Activated naive CD8-positive, alpha-beta T cell treated with anti-CD3 and anti-CD28 coated beads, Interleukin-2, amount 10 ng/mL, durations not matched to agents 7 days and 5 days (primary cell): ENCODE measurements at places on chromosomes 4 and X. TPM values are rescaled to one million over a fixed set of nuclear protein-coding genes. Genes with fewer than 3 reads are reported as not detected.
A peak's percentile ranks its signal among the peaks of the same experiment; 100 is the strongest.

DNA sequence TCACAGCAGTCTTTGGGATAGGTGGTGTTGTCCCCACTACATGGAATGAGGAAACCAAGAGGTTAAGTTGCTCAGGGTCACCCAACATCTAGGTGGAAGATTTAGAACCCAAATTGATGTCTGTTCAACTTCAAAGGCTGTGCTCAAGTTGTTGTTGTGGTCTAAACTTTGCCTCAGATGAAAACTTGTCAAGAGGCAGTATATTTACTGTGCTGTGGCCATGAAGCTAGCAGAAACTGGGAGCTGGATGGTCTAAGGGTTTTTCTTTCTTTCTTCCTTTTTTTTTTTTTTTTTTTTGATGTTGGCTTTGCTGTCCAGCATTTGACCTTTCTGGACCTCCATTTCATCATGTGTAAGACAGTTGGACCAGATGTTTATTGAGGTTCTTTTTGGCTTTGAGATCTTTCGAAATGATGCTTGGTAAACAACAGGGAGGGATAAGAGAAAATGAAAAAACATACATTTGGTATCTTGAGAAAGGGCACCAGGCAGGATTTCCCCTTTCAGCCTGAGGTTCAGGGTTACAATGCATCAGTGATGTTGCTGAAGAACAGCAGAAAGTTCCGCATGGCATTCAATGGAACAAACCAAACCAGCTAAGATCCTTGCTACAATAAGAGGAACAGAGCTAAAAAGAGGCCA, 166.2 kb upstream of the RPS6KA3 start:
- H3K27ac ChIP-seq, result peak overlapping the region; percentile 83
- H3K4me1 ChIP-seq, result peaks cover 28% of the 10 kb centered on the region

DNA sequence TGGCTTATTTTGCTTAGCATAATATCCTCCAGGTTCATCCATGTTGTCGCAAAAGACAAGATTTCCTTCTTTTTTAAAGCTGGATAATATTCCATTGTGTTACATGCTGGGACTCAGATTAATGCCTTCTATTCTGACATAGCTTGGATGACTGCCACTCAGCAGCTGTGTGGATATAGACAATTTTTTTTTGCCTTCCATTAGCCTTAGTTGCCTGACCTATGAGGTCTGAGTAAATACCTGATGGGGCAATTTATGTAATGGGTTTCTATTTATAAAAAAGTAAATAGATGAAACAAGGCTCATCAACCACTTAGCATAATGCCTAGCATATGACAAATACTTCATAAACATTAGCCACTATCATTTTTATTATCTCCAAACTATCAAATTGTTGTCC, 515.4 kb downstream of the ZNF674 start:
- no peak overlapping the region for H3K4me3 ChIP-seq
- H3K27ac ChIP-seq, result no peak overlapping the region

DNA sequence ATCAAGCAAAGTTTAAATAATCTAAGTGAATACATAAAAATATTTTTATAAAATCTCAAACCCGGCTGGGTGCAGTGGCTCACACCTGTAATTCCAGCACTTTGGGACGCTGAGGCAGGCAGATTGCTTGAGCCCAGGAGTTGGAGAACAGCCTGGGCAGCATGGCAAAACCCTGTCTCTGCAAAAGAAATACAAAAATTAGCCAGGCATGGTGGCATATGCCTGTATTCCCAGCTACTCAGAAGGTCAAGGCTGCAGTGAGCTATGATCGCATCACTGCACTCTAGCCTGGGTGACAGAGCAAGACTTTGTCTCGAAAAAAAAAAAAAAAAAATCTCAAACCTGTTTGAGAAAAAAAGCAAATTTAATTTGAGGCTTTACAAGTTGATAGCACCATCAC, 96.9 kb upstream of the GPR34 start:
- no peaks in the 10 kb centered on the region for H3K36me3 ChIP-seq
- H3K4me3 ChIP-seq, result no peak overlapping the region
- H3K27ac ChIP-seq, result no peak overlapping the region
- no peaks in the 10 kb centered on the region for H3K27me3 ChIP-seq
- H3K4me1 ChIP-seq, result peaks cover 3% of the 10 kb centered on the region

DNA sequence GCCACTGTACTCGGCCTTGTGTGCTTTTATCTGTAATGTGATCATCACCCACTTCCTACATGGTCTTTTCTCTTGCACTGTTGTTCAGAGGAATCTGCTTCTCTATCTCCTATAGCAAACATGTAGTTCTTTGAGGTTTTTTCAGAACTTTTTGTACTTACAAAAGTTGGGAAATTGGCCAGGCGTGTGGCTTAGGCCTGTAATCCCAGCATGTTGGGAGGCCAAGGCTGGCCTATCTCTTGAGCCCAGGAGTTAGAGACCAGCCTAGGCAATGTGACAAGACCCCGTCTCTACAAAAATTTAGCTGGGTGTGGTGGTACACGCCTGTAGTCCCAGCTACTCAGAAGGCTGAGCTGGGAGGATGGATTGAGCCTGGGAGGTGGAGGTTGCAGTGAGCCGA, 30.4 kb downstream of the TAF1 start:
- H3K36me3 ChIP-seq, result peaks cover 22% of the 10 kb centered on the region
- no peaks in the 10 kb centered on the region for H3K27me3 ChIP-seq
- DNase-seq, result no peak

Gene CCDC158
- not detected for total RNA-seq

GRCh38 chr4:189769131-189769530, 171.5 kb upstream of the FRG1 start:
- no peak overlapping the region for H3K27ac ChIP-seq
- H3K36me3 ChIP-seq, result no peaks in the 10 kb centered on the region
- H3K27me3 ChIP-seq, result no peaks in the 10 kb centered on the region

Gene PROM1
- total RNA-seq, result not detected

Gene CXCL13
- not detected for total RNA-seq

GRCh38 chr4:8916351-8916885, 44.8 kb upstream of the HMX1 start:
- H3K4me1 ChIP-seq, result no peaks in the 10 kb centered on the region
- H3K36me3 ChIP-seq, result no peaks in the 10 kb centered on the region
- DNase-seq, result no peak
- H3K27ac ChIP-seq, result no peak overlapping the region
- H3K4me3 ChIP-seq, result no peak overlapping the region

- peaks cover 5% of the 10 kb centered on the region for H3K27me3 ChIP-seq
- no peak for DNase-seq
- H3K4me1 ChIP-seq, result no peaks in the 10 kb centered on the region
- no peak overlapping the region for H3K27ac ChIP-seq
- H3K4me3 ChIP-seq, result no peak overlapping the region
Measured at GRCh38 chrX:2907295-2907694, 21.8 kb downstream of the ARSD start.

DNA sequence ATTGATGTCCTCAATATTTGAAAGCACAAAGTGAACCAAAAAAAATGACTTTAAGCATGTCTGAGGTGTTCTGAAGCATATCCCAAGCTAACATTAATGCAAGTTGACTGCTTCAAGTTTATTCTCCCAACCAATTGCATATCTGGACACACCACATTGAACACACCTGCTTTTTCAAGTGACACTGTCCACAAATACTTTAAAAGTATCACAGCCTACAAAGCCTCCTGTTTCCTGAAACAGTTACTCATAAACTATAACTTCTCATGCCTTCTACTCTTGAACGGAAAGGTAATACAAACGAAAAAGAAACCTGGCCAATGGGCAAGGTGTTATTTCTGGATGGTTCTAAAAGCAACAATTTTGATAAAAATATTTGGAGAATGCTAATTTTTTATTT, 1.1 kb downstream of the CDKL2 start:
- peaks cover 2% of the 10 kb centered on the region for H3K27me3 ChIP-seq
- peaks cover 12% of the 10 kb centered on the region for H3K4me1 ChIP-seq
- peak overlapping the region; percentile 31 for H3K4me3 ChIP-seq

GRCh38 chrX:133516686-133517085, 101.4 kb upstream of the GPC4 start:
- no peak for DNase-seq
- no peaks in the 10 kb centered on the region for H3K27me3 ChIP-seq
- H3K36me3 ChIP-seq, result no peaks in the 10 kb centered on the region

DNA sequence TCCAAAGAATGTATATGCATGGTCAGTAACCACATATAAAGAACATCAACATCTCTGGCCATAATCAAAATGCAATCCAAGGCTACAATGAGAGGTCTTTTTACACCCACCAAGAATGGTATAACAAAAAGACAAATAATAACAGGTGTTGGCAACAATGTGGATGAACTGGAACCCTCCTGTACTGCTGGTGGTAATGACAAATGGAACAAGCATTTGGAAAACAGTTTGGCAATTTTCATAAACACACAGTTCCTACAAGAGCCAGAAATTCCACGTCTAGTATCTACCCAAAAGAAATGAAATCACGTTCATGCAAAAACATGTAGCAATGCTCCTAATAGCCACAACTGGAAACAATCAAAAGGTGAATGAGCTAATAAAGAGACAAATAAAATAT, 11.7 kb downstream of the UGT2B4 start:
- H3K4me3 ChIP-seq, result no peak overlapping the region
- no peak overlapping the region for H3K27ac ChIP-seq

- peaks cover 4% of the 10 kb centered on the region for H3K36me3 ChIP-seq
- no peaks in the 10 kb centered on the region for H3K27me3 ChIP-seq
- peak; percentile 67 for DNase-seq
- H3K4me3 ChIP-seq, result peak overlapping the region; percentile 87
- H3K4me1 ChIP-seq, result peaks cover 13% of the 10 kb centered on the region
Measured at GRCh38 chrX:40099055-40099958, 1.5 kb upstream of the BCOR start.

Gene GAGE12J
- total RNA-seq, result not detected

Gene SEL1L3
- total RNA-seq, result 62.8 TPM

GRCh38 chrX:368811-369562, 17.7 kb downstream of the PPP2R3B start:
- peaks cover 25% of the 10 kb centered on the region for H3K27me3 ChIP-seq
- no peak overlapping the region for H3K4me3 ChIP-seq
- DNase-seq, result no peak
- no peak overlapping the region for H3K27ac ChIP-seq
- H3K36me3 ChIP-seq, result peaks cover 2% of the 10 kb centered on the region
- H3K4me1 ChIP-seq, result peaks cover 6% of the 10 kb centered on the region

Gene FRMD7
- total RNA-seq, result not detected

Gene INTS6L
- total RNA-seq, result 33.2 TPM

GRCh38 chrX:109533631-109534030, 3.0 kb upstream of the NXT2 start:
- no peak for DNase-seq
- H3K27me3 ChIP-seq, result peaks cover 8% of the 10 kb centered on the region
- peaks cover 12% of the 10 kb centered on the region for H3K4me1 ChIP-seq
- no peaks in the 10 kb centered on the region for H3K36me3 ChIP-seq
- no peak overlapping the region for H3K4me3 ChIP-seq
- H3K27ac ChIP-seq, result no peak overlapping the region

GRCh38 chr4:114385195-114385985, 213.2 kb upstream of the UGT8 start:
- no peak for DNase-seq
- H3K4me1 ChIP-seq, result no peaks in the 10 kb centered on the region
- H3K4me3 ChIP-seq, result no peak overlapping the region
- no peaks in the 10 kb centered on the region for H3K36me3 ChIP-seq
- H3K27ac ChIP-seq, result no peak overlapping the region

GRCh38 chr4:51885363-51885762, 42.4 kb downstream of the DCUN1D4 start:
- DNase-seq, result no peak
- H3K36me3 ChIP-seq, result peaks cover 25% of the 10 kb centered on the region
- no peak overlapping the region for H3K4me3 ChIP-seq
- no peaks in the 10 kb centered on the region for H3K27me3 ChIP-seq
- peaks cover 4% of the 10 kb centered on the region for H3K4me1 ChIP-seq

DNA sequence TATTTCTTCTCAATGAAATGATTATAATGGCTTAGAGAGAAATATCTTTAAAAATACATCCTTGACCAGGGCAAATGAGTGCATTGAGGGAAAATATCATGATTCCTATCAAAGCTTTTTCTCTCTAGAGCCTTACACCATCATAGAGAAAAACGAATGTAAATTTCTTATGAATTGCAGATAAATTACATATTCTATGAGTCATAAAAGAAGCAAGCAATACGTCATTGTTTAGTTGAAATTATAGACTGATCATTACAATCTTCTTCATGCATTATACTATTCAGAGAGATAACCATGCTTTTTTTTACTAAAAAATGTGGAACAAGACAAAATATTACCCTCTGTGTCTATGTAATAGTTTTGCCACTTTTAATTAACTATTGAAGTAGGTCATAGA, 100.9 kb upstream of the RXFP1 start:
- H3K27ac ChIP-seq, result no peak overlapping the region
- DNase-seq, result no peak
- no peaks in the 10 kb centered on the region for H3K4me1 ChIP-seq
- no peak overlapping the region for H3K4me3 ChIP-seq
- no peaks in the 10 kb centered on the region for H3K27me3 ChIP-seq

DNA sequence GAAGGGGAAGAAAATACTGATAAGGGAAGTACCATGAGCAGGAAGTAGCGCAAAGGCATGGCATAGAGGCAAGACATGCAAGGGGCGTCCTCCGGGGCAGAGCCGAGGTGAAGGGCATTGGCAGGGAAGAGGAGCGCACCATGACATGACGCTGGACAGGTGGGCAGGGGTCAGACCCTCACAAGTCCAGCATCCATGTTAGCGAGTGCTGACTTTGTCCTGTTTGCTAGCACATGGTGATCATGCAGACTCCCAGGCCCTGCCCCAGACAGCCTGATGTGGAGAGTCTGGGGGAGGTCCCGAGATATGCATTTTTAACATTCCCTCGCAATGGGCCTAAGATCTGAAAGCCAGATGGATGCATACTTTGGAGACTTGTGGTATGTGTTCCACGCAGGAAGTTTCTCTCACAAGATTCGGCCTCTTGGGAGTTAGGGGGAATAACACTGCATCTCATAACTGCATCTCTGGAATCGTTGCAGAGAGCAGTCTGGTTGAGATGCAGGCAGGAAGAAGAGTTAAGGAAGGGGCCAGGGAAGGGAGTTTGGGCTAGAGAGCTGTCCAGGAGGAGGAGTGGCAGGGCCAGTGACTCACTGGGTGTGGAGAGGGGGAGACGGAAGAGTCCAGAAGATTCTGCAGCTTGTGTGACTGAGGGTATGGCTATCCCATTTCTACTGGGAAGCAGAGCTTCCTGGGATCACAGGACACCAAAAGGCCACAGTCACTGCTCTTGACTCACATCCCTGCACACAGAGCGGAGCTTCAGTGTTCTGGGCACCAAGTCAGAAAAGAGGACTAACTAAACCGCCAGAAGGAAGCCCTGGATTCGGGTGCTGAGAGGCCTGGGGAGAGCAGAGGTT, 59.7 kb downstream of the FAM184B start:
- no peak for DNase-seq
- no peaks in the 10 kb centered on the region for H3K36me3 ChIP-seq
- no peak overlapping the region for H3K4me3 ChIP-seq
- no peak overlapping the region for H3K27ac ChIP-seq
- no peaks in the 10 kb centered on the region for H3K4me1 ChIP-seq
- H3K27me3 ChIP-seq, result peaks cover 4% of the 10 kb centered on the region

- H3K27me3 ChIP-seq, result no peaks in the 10 kb centered on the region
- no peak for DNase-seq
Measured at GRCh38 chr4:95572304-95572991, 23.7 kb upstream of the UNC5C start.
